ENCODE measurements at places on chromosomes 3 and 15.

GRCh38 chr3:176906046-176906905 lies 291.0 kb downstream of the TBL1XR1 start:
- no peak for DNase-seq

- no peak for DNase-seq
Measured at GRCh38 chr3:110293660-110294059, 778.0 kb upstream of the NECTIN3 start.

DNA sequence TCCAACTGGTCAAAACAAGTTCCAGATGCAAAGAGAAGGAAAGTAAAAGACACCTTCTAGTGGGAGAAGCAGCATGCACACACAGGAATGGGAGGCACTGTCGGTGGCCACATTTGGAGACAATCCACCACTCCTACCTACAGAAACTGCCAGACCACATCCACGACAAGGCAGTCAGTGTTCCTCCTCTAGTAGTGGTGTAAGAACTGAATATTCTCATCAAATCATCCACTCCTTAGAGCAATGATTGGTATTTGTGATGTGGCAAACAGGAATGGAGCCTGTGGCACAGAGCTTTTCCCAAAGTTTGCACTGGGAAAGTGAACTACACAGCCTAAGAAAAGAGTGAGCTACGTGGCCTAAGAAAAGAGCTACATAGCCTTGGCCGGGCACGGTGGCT lies 5.1 kb upstream of the SPINT1 start:
- no peak for DNase-seq

- no peak for DNase-seq
Measured at GRCh38 chr3:124351430-124352148, 359.7 kb upstream of the ROPN1 start.

GRCh38 chr3:150097588-150097890 lies 126.8 kb upstream of the PFN2 start:
- no peak for DNase-seq

DNA sequence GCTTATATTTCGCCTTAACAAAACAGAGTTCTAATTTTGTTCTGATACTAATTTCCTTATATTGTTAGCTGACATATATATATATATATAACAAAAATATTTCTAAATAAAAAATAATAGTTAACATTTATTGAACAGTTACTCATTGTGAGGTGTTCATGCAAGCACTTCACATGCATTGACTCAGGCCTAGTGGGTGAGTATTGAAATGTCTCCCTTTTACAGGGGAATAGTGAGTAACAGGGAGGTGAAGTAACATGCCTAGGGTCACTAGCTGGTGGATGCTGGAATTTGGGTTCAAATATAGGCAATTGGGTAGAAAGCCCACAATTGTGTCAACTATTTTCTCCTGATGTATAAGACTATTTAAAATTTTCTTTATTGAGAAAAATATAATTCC lies 102.6 kb upstream of the ZPLD1 start:
- DNase-seq = no peak

GRCh38 chr15:68640791-68641331 lies 62.1 kb downstream of the CORO2B start:
- DNase-seq = no peak

DNA sequence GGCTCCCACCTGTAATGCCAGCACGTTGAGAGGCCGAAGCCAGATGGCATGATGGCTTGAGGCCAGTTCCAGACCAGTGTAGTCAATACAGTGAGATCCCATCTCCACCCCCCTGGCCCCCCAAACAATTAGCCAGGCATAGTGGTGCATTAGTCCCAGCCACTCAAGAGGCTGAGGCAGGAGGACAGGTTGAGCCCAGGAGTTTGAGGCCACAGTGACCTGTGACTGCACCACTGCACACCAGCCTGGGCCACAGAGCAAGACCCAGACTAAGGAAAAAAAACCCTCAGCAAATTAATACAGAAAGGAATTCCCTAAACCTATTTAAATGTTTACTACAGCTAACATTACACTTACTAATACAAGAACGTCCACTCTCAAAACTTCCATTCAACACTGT lies 424.6 kb downstream of the SHQ1 start:
- no peak for DNase-seq

GRCh38 chr3:143538061-143538460 lies 310.2 kb downstream of the SLC9A9 start:
- DNase-seq = no peak

Data from stimulated activated CD4-positive, alpha-beta T cell treated with anti-CD3 and anti-CD28 coated beads, Interleukin-1b, Interleukin-23, amount 100 ng/mL, for 24 hours (primary cell).